Inflammatory macrophage treated with lipopolysaccharide for 1 hour (primary cell): ENCODE measurements at places on chromosomes 1 and 21.

DNA sequence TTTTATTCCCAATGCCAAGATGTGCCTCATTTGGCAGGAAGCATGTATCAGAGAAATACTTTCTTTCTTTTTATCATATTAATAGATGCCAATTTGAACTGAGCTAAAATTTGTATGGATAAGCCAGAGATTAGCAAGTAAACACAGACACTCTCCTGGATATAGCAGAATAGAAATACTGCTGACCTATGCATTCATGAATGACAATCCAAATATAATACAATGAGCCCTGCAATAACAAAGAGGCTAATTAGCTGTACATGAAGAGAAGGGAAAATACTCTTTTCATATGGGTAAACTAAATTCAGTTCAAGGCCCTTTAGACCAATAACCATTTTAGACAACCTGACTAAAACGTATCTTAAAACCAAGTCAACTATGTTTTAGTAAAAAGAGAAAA, 388.1 kb upstream of the NR5A2 start:
- DNase-seq, result no peak

GRCh38 chr1:44408212-44408582, 3.1 kb downstream of the RNF220 start:
- no peak for DNase-seq

DNA sequence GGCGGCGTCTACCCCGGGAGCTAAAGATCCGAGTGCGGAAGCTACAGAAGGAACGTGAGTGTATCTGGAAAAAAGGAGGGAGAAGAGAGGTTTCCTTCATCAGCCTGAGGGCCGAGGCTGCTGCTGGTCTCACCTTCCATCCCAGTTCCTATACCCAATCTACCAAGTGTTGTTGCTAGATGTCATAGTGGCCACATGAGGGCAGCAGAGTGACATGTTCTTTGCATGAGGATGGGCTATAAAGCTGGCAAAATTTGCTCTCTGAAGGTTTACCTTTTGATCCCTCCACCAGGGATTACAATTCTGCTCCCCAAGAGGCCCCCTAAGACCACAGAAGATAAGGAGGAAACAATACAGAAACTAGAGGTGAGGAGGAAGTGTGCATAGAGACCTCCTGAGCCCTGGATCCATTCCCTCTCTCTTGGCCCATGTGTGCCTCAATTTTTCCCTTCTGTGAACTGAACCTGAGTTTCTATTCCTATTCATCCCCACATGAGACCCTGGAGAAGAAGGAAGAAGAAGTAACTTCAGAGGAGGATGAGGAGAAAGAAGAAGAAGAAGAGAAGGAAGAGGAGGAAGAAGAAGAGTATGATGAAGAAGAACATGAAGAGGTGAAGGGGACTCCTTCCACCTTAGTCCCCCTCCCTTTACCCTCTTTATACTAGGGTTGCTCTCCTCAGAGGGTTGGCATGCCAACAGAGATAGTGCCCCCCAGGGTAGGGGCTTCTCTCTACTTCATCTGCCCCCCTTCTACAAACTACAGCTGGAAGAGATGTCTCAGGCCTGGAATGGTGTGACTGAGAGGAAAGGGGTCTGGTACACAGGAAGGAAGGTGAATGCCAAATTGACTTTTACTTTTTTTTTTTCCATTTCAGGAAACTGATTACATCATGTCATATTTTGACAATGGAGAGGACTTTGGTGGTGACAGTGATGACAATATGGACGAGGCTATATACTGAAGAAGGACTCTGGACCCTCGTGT, 13.3 kb downstream of the POLR3GL start:
- DNase-seq, result peak; percentile 58

DNA sequence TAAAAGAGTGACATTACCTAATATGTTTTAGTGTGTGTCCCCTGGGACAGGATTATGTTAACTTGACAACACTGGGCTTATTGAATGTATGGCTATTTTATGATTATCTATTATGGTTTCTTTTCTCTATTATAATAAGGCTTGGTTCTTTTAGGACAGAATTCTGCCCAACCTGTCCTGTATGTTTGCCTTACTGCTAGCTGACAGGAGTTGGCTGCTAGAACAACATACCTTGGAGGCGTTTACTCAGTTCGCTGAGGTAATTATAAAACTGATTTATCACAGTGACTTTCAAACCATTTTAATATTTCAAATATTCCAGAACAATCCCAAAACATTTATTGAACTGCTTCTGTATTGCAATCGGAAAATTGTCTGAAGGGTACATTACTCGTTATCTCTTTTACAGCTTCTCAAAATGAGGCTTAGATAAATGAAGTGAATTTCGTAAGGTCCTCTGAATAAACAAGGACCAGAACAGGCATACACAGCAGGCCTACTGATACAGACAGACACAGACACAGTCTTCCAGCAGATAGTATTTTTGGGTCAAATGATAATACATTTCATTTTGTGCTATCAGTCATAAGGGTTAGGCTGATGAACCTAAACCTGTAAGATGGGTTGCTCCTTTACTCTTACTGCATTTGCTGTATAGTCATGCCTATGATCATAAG, 44.2 kb downstream of the SCYL3 start:
- no peak for DNase-seq

DNA sequence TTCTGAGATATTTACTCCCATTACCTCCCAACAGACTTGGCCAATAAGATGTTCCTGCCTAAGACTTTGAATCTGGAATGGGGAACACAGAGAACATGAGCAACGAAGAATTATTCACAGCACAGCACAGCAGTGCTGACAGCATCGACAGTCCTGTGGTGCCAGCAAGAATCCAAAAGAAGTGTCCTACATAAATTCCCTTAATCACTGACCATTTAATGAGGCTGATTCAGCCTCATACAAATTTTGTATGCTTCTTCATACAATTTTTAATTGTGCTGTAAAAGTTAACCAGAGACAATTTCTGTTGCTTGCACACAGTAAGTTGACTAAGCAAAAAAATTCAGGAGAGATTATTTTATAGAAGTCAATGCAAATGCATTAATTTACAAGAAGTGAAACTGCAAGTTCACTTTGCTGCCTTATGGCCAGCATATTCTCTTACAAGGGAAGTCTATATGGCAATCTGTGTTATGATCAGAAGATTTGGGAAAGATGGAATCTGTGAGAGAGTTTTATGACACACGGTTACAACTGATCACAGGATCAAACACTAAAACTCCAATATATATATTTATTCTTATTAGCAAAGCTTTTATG, 855.9 kb downstream of the LTN1 start:
- DNase-seq, result peak; percentile 31

GRCh38 chr1:186927884-186928283, 99.1 kb downstream of the PLA2G4A start:
- no peak for DNase-seq

DNA sequence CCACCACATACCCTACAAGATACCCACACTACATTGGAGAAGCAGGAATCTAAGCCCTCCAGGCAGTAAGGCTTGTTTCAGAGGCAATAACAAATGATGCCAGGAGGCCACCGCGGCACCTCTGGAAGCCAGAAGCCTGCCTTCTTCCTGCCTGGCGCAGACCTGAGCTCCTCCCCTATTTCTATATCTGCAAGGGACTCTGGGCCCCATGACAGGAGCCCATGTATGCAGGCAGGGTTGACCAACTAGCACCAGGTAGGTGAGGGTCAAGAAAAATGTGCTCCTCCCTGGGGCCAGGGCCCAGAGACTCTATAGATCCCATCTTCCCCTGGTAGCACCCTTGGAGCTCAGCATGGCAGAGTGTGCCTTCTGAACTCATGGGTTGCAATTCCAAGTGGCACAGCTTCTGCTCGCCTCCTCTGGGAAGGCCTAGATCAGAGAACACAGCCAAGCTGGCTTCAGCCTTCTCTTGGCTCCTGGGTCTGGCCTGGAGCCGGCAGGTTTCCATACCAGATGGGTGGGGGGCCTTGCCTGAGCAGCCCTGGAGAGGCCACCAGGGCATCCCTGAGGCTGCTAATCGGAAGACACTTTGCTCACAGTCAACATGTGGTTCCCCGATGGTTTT, 85.1 kb downstream of the STUM start:
- no peak for DNase-seq

- no peak for DNase-seq
Observed at GRCh38 chr1:114473796-114474195, 37.2 kb downstream of the TRIM33 start.

- DNase-seq, result no peak
Observed at GRCh38 chr21:40047993-40048730, 180.9 kb downstream of the PCP4 start.

DNA sequence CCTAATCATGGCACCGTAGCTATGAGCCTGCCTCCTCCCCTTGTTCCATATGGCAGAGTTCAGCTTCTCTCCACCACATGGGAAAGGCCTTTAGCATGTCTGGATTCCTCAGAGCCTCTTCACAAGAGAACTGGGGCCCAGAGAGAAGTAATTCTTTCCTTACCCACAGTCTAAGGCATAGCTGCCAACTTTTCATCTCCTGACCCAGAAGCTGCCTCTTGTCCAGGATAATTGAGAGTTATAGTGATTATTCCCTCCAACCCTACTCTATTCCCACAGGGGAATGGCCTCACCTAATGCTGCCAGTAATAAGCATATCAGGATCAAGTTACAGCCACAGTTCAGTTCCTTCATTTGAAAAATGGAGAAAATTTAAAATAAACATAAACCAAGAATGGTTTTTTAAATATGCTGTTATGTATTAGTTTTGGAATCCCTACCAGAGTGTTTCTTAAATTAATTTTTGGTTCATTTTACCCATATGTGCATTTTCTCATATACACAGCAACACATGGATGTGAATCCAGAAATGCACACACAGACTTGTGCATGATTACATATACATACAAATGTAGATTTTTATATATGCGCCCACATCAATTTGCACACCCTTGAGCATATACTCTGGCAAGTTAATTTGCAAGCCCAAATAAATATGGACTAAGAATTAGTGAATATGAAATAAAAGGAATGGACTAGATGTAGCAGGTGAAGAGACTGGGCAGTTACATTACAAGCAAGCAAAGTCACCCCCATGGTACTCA, 63.9 kb upstream of the WARS2 start:
- no peak for DNase-seq

DNA sequence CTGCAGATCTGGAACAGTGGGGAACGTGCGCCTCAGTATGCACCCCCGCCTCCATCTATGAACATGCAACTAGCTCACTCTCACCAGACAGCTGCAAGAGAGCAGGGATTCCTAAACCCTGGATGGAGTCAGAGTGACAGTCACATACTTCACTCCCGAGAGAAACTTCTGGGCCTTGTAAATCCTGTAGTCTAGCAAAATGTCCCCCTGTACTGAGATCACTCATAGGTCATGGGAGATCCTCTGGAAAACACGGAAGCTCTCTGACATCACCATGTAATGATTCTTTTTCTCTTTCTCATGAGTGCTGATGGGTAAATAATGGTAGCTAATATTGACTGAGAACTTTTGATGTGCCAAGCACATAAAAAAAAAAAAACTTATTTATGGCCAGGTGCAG, 23.4 kb upstream of the TARDBP start:
- DNase-seq, result peak; percentile 43

- no peak for DNase-seq
Observed at GRCh38 chr1:68820151-68820550, 323.3 kb upstream of the DEPDC1 start.

- DNase-seq, result no peak
Observed at GRCh38 chr1:42081475-42081874, 71.7 kb upstream of the GUCA2B start.

- DNase-seq, result no peak
Observed at GRCh38 chr1:164559342-164560051, 513 bp downstream of the PBX1 start.

- DNase-seq, result peak; percentile 56
Observed at GRCh38 chr1:51535006-51535592, 16.0 kb upstream of the EPS15 start.

- DNase-seq, result no peak
Observed at GRCh38 chr1:78726686-78727085, 77.1 kb downstream of the IFI44 start.

DNA sequence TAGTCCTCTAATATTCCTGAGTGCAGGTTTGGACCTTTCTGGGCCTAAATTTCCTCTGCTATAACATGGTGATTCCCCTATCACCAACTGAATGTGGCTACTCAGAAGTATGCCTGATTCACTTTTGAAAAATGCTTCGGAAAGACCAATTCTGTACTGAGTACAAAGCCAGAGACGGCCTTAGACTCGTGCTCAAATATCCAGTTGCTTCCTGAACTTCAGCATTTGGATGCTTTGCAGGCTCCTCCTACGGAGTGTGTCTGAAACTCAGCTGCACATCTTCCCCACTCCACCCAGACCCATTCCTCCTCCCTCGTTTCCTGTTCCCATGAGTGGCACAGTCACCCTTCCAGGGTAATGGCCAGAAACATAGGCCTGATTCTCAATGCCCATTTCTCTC, 98.4 kb upstream of the GADD45A start:
- no peak for DNase-seq

- DNase-seq, result peak; percentile 79
Observed at GRCh38 chr1:27666791-27667254, 5.2 kb downstream of the IFI6 start.

DNA sequence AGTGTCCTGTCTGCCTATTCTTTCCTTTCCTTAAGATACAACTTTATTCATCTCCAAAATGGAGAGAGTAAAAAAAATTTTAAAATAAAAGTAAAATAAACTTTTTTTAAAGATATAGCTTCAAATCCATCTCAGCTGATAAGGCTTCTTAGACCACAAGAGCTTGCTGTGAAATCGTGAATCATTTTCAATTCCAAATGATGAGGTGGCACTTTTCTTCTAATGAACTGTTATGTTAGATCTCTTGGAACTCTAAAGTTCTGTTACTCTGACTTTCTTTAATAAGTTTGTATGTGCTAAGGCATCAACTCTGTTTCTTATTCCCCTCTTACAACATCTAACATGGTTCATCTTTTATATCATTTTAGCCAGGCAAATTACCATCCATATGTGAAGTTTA, 4.5 kb downstream of the SH3GLB1 start:
- peak; percentile 6 for DNase-seq

- DNase-seq, result no peak
Observed at GRCh38 chr1:100391675-100392074, 39.4 kb downstream of the CDC14A start.

DNA sequence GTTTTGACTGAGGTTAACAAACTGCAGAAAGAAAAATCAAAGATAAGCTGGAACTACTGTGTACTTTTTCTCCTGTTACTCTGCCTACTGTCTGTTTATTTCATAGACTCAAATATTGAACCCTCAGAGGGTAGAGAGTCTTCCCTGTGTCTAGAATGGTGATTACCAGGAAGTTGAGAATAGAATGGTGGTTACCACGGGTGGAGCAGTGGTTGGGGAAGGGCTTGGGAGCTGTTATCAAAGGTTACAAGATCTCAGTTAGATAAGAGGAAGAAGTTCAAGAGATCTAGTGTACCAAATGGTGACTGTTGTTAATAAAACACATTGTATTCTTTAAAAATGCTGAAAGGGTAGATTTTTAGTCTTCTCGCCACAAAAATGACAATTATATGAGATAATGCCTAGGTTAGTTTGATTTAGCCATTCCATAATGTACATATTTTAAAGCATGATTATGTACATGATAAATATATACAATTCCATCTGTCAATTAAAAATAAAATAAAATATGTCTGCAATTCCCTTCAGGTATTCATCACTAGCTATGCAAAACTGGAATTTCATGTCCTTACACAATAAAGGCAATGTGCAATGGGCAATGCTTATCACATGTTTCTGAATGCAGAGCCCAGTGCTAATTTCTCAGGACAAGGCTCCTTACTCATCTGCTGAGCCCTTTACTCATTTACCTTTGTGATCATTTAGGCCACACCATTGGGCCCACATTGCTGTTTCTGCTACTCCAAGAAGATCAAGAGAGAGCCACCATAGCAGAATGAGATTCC, 474.3 kb upstream of the CAMK1G start:
- DNase-seq, result no peak
